Vein endothelial cell (primary cell): ENCODE measurements at places on chromosomes 13 and 19. TPM values are rescaled to one million over a fixed set of nuclear protein-coding genes. Genes with fewer than 3 reads are reported as not detected.

The CCDC70 gene
- total RNA-seq = not detected in 2 replicates

The PSG1 gene
- total RNA-seq = 0.33 and 0.48 TPM in 2 replicates

The RNF225 gene
- total RNA-seq = 0.33 and 0.67 TPM in 2 replicates

The KANK3 gene
- 31.8 and 76.4 TPM in 2 replicates for total RNA-seq
